ENCODE measurements at places on chromosomes 7 and 10. TPM values are rescaled to one million over a fixed set of nuclear protein-coding genes. Genes with fewer than 3 reads are reported as not detected.

GHRHR gene
- not detected for total RNA-seq

NPY4R2 gene
- 34.7 TPM for total RNA-seq

ADAM12 gene
- total RNA-seq, result 5.4 TPM

GRIFIN gene
- total RNA-seq, result not detected

NOM1 gene
- total RNA-seq, result 18.7 TPM

HOXA5 gene
- 3.9 TPM for total RNA-seq

UCN3 gene
- total RNA-seq, result not detected

STK31 gene
- 0.49 TPM for total RNA-seq

FKBP6 gene
- not detected for total RNA-seq

TMEM130 gene
- total RNA-seq, result 0.26 TPM

BBIP1 gene
- total RNA-seq, result 32.8 TPM

SLC13A4 gene
- total RNA-seq, result not detected

TEX47 gene
- not detected for total RNA-seq

PSPH gene
- total RNA-seq, result 25.3 TPM

GATAD1 gene
- total RNA-seq, result 18.9 TPM

KIAA1217 gene
- 2.1 TPM for total RNA-seq

C10orf71 gene
- not detected for total RNA-seq

SHTN1 gene
- total RNA-seq, result 24.3 TPM
